Hypothalamus (tissue), 51 donors: ENCODE measurements at places on chromosomes 11 and 22.

DNA sequence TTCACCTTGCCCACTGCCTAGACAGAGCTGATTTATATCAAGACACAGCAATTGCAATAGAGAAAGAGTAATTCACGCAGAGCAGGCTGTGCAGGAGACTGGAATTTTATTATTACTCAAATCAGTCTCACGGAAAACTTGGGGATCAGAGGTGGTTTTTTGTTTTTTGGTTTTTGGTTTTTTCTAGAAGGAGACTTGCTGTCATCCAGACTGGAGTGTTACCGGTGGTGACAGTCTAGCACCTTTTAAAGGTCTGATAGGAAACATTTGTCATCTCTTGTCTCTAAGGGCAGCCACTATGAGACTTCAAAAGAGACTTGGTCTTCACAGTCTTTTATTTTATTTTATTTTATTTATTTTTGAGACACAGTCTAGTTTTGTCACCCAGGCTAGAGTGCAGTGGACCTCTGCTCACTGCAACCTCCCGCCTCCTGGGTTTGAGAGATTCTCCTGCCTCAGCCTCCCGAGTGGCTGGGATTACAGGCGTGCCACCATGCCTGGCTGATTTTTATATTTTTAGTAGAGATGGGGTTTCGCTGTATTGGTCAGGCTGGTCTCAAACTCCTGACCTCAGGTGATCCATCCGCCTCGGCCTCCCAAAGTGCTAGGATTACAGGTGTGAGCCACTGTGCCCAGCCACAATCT lies 19.1 kb downstream of the APOBEC3H start:
- DNase-seq, result no peak

- no peak for DNase-seq
These were observed at the start of gene MTNR1B for GRCh38 chr11:92969634-92970347. TSS of gene MTNR1B (plus strand) at chr11:92969651. CDS start at chr11:92969726, 75 bp downstream.

- no peak for DNase-seq
These were observed 3.2 kb upstream of the CACNA1I start for GRCh38 chr22:39567135-39567946.

DNA sequence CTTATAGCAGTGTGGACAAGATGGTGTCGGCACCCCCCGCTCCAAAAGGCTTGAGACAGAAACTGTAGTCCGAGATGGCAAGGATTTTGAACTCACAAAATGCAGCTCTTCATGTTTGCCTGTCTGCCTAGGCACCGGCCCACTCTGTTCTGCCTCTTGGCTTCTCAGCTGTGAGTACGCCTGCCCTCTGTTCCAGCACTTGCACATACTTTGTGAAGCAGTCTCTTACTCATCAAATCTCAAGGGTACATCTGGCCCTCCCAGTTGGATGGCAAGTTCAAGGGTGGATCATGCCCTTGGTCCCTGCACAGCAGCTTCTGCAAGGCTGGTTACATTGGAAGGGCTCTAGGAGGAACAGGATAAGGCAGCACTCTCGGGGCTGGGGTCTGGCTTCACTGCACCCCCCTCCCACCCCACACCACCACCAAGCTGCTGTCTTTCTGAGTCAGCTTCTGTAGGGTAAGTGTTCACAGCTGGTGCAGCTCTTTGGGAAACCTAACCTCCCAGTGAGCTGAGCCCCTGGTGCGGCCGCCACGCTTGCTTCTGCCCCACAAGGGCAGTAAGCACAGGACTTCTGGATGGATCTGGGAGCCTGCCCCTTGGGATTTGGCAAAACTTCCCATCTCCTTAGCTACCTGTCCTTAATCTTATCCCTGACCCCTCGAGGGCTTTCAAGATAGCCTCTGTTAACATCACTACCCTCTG lies 37.2 kb downstream of the FAM83F start:
- no peak for DNase-seq

DNA sequence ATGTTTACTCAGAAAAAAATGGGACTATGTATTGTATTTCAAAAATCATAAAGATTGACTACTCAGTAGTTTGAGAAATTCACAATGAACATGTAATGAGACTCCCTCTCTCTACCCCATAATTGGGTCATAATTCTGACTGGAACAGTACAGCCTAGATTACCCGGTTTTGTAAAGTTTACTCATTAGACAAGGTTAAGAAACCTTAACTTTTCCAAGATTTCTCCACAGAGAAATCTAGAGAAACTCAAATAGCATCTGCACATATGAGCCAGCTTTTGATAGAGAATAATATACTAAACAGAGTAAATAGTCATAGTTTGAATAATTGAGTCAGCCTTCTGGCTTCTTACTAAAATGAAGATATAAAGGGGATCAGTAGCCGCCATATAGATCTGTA lies 331.1 kb upstream of the MPPED2 start:
- no peak for DNase-seq

DNA sequence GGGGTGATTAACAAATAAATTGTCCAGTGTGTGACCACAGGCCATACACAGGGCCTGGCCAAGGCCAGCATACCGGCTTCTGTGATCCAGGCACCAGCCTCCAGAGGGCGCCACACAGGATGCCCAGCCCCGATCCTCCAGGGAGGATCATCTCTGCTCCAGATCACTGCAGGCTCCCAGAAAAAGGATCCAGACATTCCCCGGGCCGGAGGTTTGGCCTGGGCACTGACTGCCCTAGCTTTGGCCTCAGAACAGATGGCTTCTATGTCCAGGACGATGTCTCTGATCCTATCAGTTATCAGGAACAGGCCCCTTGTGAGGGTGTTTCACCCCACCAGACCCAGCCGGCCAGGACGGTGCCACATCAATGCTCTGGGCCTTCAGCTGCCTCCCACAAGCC lies 74.5 kb upstream of the LMO1 start:
- DNase-seq, result no peak

GRCh38 chr22:37184816-37185541 lies 3.1 kb downstream of the C1QTNF6 start:
- no peak for DNase-seq

- DNase-seq, result no peak
These were observed 49.7 kb downstream of the ATG16L2 start for GRCh38 chr11:72863916-72864315.
